Glutamatergic neuron (in vitro differentiated cells): ENCODE measurements at places on chromosomes 16 and 17. TPM values are rescaled to one million over a fixed set of nuclear protein-coding genes. Genes with fewer than 3 reads are reported as not detected.

Gene ASGR1
- 29.0 TPM for total RNA-seq

- no peak for DNase-seq
These were observed 15.9 kb upstream of the DOK4 start for GRCh38 chr16:57502048-57502775.

GRCh38 chr17:58536542-58536941, 22.1 kb upstream of the MTMR4 start:
- no peak for DNase-seq

DNA sequence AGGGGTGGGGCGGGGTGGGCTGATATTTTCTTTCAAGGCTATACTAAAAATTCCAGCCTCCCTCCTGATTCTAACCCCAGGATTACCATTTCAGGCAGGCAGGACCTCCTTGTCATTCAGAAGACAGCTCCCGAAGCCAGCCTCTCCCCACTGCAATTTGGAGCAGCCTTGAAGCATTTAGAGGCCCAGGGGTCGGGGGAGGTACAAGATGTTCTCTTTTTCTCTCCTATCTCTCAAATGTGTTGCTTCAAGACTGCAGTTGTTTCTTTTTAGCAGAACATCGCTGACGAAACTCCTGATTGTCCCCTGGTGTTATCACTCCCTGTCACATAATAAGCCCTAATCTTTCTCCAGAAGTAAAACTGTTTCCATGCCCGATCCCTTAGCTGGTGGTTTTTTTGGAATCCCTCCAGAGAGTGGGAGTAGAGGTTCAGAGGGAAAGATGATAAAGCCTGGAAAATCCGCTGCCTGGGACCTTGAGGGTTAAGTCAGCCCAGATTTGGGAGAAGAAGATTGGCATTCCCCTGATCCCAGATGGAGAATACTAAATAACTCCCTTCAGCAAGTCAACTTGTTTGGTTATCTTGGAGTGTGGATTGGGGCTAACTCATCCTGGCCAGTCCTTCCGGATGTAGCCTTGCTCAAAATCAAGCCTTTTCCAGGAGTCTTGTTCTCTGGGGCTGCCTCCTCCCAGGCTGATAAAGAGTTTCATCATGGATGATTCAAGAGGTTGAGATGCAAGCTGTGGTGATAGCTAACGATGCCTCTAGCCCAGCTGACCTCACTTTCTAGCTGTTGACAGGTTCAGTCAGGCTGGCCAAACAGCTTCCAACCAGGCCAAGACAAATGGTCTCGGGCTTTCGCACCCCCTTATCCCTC, 71.3 kb downstream of the SOX9 start:
- no peak for DNase-seq

GRCh38 chr17:32504166-32504990, 17.6 kb downstream of the CDK5R1 start:
- DNase-seq: no peak

- no peak for DNase-seq
These were observed 375.3 kb upstream of the PSMD7 start for GRCh38 chr16:73921295-73921694.

GRCh38 chr16:90020838-90021382, 1.7 kb upstream of the DBNDD1 start:
- DNase-seq: no peak

- DNase-seq: no peak
These were observed 10.0 kb downstream of the WDR45B start for GRCh38 chr17:82638183-82638773.
